Dermis blood vessel endothelial cell (primary cell): ENCODE measurements at places on chromosomes 16 and 17. TPM values are rescaled to one million over a fixed set of nuclear protein-coding genes. Genes with fewer than 3 reads are reported as not detected.

DNA sequence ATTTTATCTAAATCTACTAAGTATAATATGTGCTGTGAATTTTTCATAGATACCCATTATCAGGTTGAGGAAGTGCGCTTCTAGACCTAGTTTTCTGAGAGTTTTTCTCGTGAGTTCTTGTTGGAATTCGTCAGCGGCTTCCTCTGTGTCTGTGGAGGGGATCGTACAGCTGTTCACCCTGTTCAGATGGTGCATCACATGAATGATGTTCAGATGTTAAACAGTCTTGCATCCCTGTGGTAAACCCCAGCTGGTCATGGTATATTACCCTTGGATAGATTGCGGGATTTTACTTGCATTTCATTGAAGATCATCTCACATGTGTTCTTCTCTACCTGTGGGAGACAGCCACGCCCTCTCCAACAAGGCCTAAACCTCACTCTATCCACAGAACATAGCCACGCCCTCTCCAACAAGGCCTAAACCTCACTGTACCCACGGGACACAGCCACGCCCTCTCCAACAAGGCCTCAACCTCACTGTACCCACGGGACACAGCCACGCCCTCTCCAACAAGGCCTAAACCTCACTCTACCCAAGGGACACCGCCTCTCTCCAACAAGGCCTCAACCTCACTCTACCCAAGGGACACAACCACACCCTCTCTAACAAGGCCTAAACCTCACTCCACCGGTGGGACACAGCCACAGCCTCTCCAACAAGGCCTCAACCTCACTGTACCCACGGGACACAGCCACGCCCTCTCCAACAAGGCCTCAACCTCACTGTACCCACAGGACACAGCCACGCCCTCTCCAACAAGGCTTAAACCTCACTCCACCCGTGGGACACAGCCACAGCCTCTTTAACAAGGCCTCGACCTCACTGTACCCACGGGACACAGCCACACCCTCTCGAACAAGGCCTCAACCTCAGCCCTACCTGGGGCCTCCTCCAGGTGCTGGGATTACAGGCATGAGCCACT is 180.2 kb upstream of the CHMP6 start:
- no peak for DNase-seq

DNA sequence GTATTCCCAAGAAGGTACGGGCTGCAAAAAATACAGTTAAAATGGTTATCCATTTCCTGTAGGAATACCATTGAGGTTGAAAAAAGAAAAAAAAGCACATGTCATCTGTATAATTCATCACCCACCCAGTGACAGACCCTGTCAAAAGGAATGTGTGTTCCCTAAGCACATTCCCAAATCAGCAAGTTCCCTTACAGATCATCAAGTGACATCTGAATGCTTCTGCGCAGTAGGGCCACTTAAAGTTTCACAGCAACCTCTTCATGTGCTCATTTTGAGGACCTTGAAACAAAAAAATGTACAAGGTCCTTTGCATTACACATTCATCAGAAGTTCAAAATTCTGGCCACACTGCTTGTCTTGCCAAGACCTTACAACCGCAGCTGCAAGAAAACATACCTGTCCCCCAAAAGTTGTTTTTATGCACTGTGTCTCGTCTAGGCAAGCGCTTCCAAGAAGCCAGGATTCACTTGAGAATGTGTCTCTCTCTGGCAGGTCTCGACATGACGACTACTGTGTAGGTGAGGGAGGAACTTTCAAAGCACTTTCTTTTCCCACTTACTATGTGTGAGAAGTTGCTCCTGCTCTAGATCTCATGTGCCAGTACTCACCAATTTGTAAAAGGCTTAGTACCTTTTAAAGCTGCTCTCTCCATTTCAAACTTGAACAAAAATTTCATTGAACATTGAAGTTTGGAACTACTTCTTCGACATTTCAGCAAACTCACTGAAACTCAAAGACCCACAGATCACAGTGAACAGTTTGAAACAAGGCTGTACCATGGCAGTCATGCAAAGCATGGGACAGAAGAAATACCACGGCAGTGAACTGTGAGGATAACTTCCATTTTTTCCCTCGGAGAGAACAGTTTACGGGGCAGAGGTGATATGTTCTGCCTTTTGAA is 4.3 kb upstream of the POLG2 start:
- DNase-seq = peak; percentile 6

DNA sequence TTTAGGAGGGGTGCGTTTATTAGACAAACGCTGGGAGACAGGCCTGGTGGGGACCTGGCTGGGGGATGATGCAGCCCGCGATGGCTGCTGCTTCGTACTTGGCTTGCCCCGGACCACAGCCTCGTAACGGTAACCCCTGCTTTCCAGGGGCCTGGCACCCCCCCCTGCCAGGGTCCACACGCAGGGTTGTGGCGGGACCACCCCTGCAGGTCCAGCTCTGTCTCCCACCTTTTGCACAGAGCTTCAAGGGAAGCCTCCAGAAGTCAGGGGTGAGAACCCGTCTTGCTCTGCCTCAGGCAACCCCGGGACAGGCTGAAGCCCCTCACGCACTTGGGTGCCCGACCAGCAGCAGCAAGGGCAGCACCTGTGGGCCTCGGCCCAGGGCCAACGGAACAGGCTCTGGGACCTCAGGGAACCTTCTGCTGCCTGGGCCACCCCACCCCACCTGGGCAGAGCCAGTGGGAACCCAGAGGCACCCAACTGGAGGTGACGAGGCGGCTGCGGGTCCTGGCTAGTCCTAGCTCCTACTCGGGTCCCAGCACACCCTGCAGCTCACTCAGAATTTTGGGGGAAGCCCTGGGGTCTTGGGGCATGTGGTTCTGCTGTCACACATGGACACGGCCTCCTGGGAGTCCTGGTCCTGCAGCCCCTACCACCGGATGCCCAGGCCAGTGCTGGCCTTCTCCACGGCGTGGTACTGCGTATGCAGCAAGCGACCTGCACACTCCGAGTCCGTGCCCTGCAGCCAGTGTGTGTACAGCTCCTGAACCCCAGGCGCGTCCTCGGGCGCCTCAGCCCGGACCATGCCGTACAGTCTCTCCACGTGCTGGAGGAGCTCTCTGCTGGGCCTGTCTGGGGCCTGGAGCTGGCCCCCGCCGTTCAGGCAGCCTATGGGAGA is 3.1 kb downstream of the HAGHL start:
- DNase-seq = no peak

DNA sequence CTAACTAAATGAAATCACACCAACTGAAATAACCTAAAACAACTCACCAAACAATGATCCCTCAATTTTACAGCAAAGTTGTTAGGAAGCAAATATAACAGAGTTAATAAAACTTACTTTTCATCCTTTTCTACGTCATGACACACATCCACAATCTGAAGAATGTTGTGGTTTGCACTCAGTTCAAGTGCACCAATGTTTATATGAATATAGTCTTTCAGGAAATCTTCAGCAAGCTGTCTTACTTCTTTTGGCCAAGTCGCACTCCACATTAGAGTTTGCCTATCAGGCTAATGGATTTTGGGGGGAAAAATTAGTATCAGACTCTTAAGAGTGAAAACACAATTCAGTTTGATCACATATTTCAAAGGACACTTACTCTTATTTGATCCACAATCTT is 3.3 kb downstream of the DDX5 start:
- no peak for DNase-seq

DNA sequence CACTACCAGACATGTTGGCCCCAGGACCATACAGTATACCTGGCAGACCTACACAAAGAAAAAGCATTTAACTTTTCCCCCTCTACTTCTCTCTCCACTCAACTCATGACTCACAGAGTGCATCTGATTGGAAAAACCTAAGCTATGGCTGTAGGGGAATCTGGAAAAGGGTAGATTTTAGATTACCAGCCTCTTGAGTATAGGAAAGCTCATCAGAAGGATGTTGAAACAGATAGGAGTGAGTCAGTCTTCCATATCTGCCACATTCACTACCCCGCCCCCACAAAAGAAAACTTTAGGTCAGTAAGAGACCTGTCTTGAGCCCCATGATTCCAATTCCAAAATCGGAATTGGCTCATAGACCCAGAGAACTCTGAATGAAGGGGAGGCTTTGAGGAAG is 12.3 kb downstream of the KRT9 start:
- DNase-seq = no peak

DNA sequence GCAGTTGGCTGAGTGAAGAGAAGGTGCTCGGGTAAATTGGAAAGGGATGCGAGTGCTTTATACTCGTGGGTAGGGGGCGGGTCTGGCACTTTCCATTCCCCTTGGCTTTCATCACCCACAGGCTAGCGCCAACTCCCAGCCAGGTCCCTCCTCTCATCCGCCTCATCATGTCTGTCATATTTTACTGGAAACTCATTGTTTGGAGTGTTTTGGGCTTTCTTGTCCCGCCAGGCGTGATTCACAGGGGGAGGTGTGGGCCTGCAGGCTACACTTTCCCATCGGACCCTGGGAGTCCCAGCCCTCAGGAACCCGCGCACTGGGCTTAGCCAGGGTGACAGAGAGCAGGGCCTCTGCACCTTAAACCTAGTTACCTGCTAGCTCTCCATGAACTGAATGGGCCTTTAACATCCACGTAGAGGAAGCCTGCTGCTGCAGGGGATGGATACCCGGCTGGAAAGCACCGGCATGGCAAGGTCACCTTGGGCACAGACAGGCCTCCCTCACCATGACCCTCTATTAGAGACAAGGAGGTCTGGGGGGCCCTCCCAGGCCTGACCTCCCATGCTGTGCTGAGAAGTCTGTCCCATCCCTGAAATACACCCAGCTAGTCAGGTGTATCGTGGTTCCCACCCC is at the start of gene KRT14:
TSS of gene KRT14 (minus strand) at position 33 of the 633 bp plus-strand sequence. CDS start 61 bp downstream, outside the sequence.
- no peak for DNase-seq

DNA sequence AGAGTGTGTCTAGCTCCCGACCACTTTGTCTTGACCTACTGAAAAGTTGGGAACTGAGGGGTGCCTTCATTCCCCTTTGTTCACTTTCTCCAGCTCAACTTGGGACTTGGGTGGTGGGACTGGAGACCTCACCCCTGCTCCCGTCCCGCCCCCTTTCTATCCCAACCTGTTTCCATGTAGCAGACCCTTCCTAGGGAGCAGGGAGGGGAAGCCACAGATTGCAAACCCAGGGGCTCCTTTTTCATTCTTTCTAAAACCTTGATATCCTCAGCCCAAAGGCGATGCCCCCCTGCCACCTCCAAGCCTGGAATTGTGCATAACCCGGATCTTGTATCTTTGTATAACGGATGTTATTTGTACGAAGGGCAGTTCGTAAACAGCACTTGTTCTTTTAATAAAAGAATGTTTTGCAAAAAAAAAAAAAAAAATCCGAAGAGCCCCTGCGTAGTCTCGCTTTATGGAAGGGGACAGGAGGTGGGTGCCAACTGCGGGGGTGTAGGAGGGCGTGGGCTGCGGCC is 714 bp upstream of the CISD3 start:
- DNase-seq = no peak

DNA sequence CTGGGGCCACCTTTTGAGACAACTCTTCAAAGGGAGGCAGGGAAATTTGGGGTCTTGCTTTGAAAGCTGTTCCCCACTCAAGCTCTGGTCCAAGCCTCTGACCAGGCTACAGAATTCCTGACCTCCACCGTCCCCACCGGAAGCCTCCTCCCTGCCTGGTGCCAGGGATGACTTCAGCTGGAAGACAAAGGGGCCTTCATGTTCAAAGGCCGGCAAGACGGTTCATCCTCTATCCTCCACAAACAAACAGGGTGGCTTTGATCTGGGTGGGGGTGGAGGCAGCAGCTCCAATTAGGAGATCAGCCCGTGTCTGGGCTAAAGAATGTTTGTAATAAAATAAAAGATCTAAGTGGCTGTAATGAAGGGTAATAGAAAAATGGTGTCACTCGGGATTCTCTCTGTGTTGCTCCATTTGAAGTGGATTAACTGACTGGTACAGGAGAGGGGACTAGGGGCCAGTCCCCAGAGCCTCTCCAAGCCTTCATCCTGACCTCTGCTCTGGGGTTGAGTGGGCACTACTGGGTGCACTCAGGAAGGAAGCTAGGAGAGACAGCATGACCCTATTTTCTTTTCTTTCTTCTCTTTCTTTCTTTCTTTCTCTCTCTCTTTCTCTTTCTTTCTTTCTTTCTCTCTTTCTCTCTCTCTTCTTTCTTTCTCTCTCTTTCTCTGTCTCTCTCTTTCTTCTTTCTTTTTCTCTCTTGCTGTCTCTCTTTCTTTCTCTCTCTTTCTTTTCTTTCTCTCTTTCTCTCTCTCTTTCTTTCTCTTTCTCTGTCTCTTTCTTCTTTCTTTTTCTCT is 27.5 kb upstream of the NKD1 start:
- no peak for DNase-seq

DNA sequence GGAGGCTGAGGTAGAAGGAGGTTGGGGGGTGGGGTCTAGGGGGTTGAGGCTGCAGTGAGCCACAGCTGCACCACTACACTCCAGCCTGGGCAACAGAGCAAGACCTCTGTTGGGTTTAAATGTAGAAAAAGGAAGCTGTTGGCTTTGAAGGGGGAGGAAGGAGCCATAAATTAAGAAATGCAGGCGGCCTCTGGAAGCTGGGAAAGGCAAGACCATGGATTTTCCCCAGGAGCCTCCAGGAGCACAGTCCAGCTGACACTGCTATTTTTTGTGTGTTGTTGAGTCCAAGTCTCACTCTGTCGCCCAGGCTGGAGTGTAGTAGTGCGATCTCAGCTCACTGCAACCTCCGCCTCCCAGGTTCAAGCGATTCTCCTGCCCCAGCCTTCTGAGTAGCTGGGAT is 15.9 kb downstream of the LITAF start:
- DNase-seq = no peak

DNA sequence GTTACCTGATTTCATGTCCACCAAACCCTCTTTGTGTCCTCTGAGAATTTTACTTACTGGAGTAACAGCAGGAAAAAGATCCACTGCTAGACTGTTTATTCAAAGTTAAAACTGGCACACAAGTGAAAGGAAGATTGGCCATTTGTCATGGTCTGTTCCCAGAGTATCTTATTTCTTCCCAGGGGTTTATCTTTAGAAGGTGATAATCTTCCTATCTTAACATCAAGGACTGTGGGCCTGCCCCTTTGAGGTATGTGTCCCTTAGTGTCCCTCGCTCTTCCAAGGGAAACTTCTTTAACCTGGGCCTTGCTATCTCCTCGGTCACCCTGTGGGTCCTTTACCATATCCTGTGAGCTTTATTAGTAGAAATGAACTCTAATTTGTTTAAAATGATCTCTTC is 49.7 kb downstream of the ARHGAP44 start:
- no peak for DNase-seq

DNA sequence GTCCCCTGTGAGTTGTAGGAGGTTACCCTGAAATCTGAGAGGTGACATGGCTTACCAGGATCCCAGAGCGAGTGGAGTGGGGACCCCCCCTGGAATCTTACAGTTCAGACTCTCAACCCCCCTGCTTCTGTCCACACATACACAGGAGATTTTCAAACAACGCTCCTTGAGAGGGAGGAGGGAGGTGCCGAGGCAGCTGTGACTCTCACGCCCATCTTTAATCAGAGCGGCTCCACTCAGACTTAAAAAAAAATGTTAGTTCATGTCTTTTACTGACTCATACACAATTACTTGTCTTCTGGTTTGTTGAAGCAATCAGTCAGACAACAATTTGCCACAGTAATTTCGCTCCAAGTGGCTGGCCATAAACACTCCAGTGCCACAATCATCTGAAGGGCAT is 15.4 kb upstream of the TMEM220 start:
- DNase-seq = no peak

GUCY2D gene
- total RNA-seq = not detected in 2 replicates

CA10 gene
- total RNA-seq = not detected in 2 replicates

ARHGAP44 gene
- total RNA-seq = 0.47 and 0.68 TPM in 2 replicates

CLEC18A gene
- total RNA-seq = 0.14 and 0.68 TPM in 2 replicates

LHX1 gene
- 0.17 TPM in 1 of 2 replicates, not detected in the other for total RNA-seq

DNAI2 gene
- not detected in 2 replicates for total RNA-seq

BRIP1 gene
- total RNA-seq = 4.3 and 9.3 TPM in 2 replicates

KRT27 gene
- not detected in 2 replicates for total RNA-seq

GP1BA gene
- not detected in 2 replicates for total RNA-seq

CDRT15 gene
- total RNA-seq = not detected in 2 replicates
